ENCODE measurements at places on chromosomes 5 and 9. TPM values are rescaled to one million over a fixed set of nuclear protein-coding genes. Genes with fewer than 3 reads are reported as not detected.

P4HA2 gene
- 155 TPM for total RNA-seq

TEK gene
- total RNA-seq, result 8.3 TPM

EFNA5 gene
- 10.0 TPM for total RNA-seq

IFNA21 gene
- not detected for total RNA-seq

CDH6 gene
- 9.4 TPM for total RNA-seq

SLC27A6 gene
- total RNA-seq, result not detected

CNTRL gene
- 7.1 TPM for total RNA-seq

JAKMIP2 gene
- total RNA-seq, result 1.1 TPM

EIF4EBP3 gene
- total RNA-seq, result 4.7 TPM

PPP2R2B gene
- under 0.01 TPM for total RNA-seq

PCDHB12 gene
- 0.59 TPM for total RNA-seq

MORN5 gene
- 0.36 TPM for total RNA-seq

PCDHB8 gene
- 0.36 TPM for total RNA-seq

Measured in osteoblast (primary cell).